ENCODE measurements at places on chromosomes 13 and 19. TPM values are rescaled to one million over a fixed set of nuclear protein-coding genes. Genes with fewer than 3 reads are reported as not detected.

The LILRB5 gene
- total RNA-seq: 0.06 TPM

The OLFM2 gene
- 11.3 TPM for total RNA-seq

The AKT1S1 gene
- total RNA-seq: 113 TPM

The RFPL4A gene
- total RNA-seq: 0.31 TPM

The TRAPPC5 gene
- 109 TPM for total RNA-seq

The ZNF772 gene
- total RNA-seq: 0.90 TPM

Data from A549 treated with CORT108297 at 1 μM for 4 hours (cell line).